ENCODE measurements at places on chromosomes 2 and 18.

- DNase-seq = no peak
Observed at GRCh38 chr2:65281627-65282351, 54.2 kb downstream of the ACTR2 start.

GRCh38 chr2:100270381-100271146 lies 51.7 kb downstream of the LONRF2 start:
- DNase-seq = no peak

- DNase-seq = no peak
Observed at GRCh38 chr18:74257083-74257482, 34.7 kb downstream of the CYB5A start.

DNA sequence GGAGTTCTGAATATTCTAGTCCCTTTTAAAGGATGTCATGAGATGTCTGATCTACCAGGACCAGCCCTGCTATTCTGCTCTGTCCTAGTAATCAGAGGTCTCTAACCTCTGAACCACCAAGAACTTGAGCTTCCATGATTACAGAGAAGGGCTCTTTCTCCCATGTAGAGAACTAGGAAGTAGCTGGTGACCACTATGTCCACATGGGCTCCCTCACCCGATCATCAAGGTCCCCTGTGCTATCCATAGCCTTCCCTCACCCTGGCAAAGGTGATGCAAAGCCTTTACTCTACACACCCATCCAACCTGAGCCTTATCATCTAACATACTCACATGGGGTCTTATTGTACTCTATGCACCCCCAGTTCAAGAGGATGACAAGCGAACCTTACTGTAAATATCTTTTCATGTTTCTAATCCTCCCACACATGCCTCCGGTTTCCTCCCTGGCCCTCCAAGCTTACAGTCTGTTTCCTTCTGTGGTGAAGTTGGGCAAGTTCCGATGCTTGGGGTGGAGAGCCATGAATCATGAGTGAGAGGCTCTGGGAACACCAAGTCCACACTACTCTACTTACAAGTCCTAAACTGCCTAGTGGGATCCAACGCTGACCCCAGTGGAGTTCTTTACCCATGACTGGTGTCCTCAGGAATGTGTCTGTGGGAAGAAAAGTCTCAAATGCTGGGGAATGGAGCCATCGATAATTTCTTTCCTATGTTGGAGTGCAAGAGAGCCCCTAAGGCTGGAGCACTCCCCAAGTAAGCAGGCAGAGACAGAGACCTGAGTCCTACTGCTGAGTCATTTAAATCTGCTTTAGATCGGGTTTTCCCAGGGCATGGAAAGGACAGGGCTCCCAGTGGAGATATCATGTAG lies 73.3 kb upstream of the KLF7 start:
- DNase-seq = peak; percentile 100

DNA sequence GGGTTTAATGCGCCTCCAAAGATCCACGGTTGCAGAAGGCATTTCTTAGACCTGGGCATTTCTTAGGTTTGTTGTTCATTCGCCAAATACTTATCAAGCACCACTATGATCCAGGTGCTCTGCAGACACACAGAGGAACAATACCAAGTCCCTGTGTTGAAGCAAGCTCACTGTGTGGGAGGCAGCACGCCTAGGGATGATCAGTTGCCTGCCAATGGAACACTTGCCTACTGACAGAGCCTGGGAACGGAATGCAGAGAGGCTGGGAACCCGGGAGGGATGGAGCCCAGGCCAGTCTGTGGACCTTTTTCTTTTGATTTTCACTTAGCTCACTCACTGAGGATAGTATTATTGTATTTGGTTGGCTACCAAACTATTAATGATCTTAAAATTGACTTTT lies 1.9 kb upstream of the GRP start:
- DNase-seq = no peak

GRCh38 chr2:105575499-105576025 lies 169.2 kb upstream of the NCK2 start:
- no peak for DNase-seq

All from fibroblast of skin of left quadriceps (primary cell).